Anterior cingulate cortex (tissue), 58 donors: ENCODE measurements at places on chromosomes 7 and 10.

- no peak for DNase-seq
Observed at GRCh38 chr10:73253225-73253555, 746 bp upstream of the MRPS16 start.

GRCh38 chr10:19532411-19532810, 283.8 kb upstream of the PLXDC2 start:
- DNase-seq = no peak

GRCh38 chr10:56370217-56371113, 9.4 kb upstream of the ZWINT start:
- no peak for DNase-seq

DNA sequence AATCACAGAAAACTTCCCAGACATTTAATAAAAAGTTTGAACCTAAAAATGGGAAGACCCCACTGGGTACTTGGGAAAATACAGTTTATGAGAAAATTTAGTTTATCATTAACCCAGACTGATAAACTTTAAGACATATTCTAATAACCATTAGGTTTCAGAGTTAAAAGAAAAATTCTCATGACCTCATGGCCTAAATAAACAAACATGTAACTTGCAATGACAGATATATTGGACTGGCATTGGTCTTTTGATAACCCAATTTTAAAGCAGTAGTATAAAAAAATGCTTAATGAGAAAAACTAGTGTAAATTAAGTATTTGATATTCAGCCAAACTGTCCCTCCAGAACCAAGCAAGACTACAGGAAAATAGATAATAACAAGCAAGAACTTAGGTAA, 67.0 kb upstream of the ZNF804B start:
- DNase-seq = no peak

DNA sequence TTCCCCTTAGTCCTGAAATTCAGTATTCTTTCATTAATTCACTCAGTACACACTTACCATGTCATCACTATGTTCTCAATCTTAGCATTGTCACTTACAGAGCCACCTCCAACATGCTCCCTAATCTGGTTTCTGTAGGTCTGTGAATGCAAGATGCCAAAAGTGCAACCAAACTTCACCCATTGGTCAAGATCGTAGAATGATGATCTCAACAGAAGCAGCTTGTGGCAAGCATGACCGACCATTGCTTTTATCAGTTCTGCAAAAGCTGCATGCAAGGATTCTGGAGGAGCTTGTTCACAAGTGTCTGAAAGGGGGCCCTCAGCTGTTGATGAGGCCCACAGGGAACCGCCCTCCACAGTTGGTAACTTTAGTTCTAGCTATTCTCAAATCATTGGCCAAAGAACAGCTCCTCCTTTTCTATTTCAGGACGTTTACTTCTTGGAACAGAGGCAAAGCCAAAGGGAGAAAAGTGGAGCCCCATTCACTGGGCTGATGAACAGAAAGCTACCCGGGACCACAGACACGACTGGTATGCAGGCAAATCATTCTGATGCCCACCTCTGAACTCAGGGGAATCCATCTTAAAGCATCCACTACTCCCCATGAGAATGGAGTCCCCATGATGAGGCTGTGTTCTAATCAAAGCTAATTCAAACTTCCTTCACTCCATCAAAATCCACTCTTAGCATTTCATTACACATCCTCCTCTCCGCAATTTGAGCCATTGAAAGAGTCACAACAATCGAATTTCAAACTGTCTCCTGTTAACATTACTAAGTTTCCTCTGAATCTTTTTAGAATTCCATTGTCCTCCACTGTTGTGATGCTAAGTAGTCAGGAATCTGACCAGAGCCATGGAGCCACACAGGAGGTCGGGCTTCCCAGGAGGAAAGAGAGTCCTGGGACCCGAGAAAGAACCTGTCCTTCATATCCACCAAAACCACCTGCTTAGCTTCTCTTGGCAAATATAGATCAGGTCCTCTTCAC, 13.9 kb downstream of the GRB10 start:
- DNase-seq = no peak

- no peak for DNase-seq
Observed at GRCh38 chr7:55144333-55145317, 125.8 kb downstream of the EGFR start.

DNA sequence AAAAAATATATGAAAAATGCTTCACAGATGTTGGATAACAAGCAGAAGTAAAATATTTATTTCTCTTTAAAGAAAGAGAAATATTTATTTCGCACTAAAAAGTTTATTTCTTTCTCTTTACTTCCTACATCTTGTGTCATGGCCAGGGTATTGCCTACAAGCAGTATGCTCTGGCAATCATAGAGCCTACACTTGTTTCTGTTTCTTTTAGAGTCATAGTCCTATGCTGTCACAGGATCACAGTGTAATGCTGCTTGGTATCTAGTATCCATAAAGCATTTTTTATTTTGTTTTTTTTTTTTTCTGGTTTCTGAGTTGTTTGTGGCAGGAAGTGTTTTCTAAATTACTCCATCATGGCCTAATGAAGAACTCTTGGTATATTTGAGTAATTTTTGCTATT, 116.0 kb downstream of the ATRNL1 start:
- DNase-seq = no peak

DNA sequence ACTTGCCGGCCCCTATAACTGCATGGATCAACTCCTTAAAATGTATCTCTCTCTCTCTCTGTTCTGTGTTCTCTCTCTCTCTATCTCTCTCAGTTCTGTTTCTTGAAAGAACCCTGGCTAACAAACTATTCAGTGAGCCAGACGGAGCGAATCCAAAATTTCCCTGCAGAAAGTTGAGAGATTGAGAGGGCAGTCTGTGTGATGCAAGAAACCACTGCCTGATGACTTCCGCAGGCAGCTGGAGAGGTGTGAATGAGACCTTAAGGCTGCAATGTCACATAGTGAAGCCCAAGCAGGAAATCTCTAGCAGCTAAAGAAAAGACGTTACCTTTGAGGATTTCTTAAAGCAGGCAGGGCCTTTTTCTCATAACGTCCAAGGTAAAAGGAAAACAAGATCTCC, 17.3 kb downstream of the FAM107B start:
- no peak for DNase-seq

GRCh38 chr7:50908628-50909290, 126.1 kb upstream of the GRB10 start:
- no peak for DNase-seq

DNA sequence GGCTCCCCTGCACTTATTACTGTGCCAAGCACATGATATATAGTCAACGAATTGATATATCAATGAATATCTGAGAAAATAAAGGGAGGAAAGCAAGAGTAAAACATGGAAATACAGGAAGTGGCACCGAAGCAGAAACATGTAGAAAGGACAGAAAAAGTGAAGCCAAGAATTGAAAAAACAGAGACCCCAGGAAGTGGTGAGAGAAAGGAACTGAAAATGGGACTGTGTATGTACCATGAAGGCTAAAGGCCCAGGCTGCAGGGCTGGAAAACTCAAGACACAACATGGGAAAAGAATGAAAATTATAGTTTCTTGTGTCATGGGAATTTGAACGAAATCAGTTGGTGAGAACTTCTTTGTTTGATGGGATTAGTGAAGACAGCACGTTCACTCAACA, 60.6 kb downstream of the MAP3K8 start:
- DNase-seq = no peak

DNA sequence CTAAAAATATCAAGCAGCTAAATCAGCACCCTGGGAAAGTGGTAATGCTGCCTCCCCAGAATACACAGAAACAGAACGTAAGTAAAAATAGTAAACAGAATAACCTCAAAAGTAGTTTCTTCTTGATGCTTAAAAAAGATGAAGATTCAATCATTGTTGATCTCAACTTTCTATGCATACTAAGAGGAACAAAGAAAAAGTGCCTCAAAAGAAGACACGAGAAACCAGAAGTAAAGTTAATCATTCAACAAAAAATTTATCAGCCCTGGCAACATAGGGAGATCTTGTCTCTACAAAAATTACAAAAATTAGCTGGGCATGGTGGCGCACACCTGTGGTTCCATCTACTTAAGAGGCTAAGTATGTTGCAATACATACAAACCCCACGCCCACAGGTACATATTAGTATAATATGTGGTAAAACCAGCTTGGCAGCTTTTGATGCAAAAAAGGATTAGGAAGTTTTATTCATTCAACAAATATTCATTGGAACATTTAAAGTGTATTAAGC, 153.7 kb downstream of the NRBF2 start:
- DNase-seq = no peak

- no peak for DNase-seq
Observed at GRCh38 chr7:139889186-139889871, 60.3 kb downstream of the TBXAS1 start.

- no peak for DNase-seq
Observed at GRCh38 chr7:6436385-6436685, 11.4 kb downstream of the DAGLB start.

- DNase-seq = no peak
Observed at GRCh38 chr10:49602380-49603023, 7.6 kb upstream of the SLC18A3 start.

DNA sequence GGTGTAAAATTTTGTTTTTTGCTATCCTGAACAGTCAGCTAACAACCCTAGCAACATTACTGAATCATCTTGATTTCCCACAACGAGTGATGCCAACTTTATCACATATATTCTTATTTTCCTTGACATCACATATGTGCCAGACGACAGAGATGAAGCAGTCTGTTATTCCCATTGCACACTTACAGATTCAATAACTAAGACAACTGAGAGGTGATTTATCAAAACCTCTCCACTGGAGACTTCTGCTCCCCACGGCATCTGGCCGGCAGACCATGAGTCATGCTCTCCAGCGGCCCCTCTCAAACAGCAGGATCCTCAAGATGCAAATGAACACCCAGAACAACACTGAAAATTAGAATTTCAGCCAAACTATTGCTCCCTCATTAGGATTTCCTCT, 57.1 kb downstream of the AMPH start:
- no peak for DNase-seq
